Neural crest cell (in vitro differentiated cells): ENCODE measurements at places on chromosomes 3 and 15.

GRCh38 chr15:71121442-71121841 is 6.2 kb downstream of the THSD4 start:
- DNase-seq: no peak

DNA sequence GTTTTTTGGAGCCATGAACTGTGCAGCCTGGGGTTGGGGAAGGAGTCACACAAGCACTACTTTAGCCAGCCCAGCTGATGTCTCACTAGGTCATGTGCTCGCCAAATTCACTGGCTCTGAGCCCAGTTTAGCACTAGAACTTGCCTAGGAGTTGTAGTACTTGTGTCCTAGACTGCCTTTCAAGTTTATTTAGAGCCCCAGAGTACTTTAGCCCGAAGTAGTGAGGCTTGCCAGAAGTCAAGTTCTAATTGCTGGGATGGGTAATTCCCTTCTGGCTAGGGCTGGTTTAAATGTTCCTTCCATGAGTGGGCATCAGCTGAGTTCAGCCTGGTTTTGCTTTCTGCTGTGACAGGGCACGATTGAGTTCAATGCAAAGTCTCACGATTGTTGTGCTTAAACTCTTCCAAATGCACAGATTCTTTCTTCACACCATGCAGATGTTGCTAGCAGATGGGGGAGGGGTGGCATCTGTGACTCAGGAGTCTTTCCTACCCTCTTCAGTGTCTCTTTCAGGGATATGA is 228.2 kb upstream of the ZPLD1 start:
- no peak for DNase-seq

DNA sequence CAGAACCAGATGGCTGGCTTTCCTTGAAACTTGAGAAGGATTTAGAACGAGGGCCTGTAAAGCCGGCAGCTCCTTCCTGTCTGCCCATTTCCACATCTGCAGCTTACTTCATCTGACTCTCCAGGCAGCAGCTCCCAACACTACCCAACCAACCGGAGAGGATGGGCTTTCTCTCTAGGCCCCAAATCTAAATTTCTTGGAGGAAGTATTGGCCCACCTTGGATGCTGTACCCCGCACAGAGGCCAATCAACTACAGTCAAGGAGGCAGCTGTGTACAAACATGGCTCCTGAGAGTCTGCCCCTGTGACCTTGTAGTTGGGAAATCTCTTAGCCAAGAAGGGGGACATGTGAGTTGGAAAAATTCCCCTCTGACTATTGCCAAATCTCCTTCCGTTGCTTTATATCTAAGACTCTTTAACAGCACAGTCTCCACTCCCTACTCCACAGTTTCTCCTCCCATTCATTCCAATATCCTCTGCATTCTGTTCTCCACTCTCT is 8.0 kb upstream of the ACAP2 start:
- no peak for DNase-seq

- DNase-seq: no peak
These were observed 11.2 kb upstream of the SUMF1 start for GRCh38 chr3:4478261-4478660.

DNA sequence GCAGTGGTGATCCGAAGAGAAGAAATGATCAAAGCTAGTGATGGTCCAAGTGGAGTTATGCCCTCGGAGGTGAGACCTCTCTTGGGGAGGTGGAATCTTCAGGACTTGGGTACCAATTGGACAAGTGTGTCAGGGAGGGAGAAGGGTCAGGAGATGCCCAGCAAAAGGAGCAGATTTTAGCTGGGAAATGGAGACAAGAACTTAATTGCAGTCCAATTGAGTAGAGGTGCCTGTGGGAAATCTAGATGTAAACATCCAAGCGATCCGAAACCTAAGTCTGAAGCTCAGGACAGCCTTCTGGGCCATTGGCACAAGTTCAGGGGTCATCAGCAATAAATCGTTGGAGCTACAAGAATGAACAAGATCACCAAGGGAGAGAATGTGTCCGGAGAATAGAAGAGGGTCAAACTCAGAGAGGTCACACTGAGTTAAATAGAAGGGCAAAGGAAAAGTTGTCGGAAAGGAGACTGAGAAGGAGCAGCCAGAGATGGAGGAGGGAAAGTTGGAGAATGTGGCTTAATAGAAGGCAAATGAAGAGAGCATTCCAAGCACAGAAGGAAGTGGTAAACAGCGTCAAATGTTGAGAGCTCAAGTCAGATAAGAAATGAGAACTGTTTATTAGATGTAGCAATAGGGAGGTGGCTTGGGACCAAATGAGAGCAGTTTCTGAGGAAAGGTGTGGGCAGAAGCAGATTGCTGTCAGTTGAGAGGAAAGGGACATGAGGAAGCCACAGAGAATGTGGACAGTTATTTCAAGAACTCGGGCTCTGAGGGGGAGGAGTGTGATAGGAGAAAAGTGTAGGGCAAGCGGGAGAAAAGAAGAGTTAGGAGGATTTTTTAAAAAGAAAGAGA is 64.2 kb upstream of the FNDC3B start:
- no peak for DNase-seq

DNA sequence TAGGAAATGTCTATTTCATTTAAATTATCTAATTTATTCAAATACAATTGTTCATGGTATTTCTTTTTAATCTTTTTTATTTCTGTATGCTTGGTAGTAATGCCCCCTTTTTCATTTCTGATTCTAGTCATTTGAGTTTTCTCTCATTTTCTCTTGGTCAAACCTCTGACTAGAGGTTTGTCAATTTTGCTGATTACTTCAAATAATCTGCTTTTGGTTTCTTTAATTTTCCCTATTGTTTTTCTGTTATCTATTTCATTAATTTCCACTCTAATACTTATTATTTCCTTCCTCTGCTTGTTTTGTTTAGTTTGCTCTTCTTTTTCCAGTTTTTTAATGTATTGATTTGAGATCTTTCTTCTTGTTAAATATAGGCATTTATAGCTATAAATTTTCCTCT is 12.1 kb downstream of the FSD2 start:
- DNase-seq: no peak

DNA sequence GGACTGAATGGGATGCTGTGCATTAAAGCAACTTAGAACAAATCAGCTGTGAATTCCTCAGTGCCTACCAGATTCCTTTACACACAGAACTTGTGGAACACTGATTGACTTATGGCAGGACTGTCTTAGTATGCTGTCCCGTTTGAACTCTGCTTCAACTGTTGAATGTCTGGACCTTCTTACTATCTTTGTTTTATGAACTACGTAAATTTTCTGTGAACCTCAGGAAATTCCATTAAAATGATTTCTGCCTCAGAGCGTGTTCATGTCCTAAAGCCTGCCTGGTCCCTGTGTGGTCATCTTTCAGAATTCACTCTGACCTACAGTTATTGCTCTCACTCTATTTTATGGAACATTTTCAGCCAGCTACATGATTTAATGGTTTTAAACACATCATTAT is 29.4 kb upstream of the FBN1 start:
- no peak for DNase-seq

GRCh38 chr3:64716110-64716710 is 28.4 kb upstream of the ADAMTS9 start:
- DNase-seq: no peak

DNA sequence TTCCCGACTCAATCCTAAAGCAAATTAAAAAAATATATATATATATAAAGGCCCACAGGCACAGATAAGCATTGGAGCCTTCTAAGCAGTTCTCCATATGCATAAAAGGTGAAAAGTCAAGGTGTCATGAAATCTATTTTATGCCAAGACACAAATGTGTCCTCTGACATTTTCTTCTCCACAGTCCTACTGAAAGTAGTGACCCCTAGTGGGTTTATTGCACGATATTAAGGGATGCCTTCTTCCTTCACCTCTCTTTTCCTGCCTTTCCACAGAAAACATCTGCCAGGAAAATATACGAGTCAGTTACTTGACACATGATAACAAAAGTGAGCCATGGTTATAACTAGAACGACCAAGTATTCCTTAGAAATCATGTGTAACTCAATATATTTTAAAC is 303.2 kb downstream of the TIGIT start:
- no peak for DNase-seq

DNA sequence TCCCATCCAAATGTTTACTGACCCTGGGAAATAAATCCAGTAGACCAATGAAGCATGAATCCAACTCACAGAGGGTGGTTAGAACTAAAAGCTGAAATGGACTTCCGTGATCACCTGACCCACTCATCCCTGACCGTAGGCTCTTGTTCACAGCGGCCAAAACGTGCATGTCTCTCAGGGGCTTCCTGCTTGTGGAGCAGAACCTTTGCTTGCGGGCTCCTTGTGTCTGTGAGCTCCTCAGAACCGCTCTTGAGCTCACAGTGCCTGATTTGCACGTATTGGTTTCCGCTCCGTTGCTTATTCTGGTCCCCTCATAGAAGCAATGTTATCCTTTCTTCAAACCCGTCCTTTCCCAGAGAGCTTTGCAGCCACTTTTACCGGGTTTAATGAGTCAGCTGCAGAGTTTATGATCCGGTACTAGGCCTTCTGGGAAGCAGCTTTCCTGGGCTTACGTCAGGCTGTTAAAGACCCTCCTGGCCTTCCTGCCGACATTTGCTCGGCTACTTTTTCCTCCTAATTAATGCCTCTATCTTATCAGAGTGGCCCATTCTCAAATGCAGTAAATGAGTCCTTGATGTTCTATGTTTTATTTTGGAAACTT is 35.4 kb downstream of the LIPC start:
- no peak for DNase-seq

DNA sequence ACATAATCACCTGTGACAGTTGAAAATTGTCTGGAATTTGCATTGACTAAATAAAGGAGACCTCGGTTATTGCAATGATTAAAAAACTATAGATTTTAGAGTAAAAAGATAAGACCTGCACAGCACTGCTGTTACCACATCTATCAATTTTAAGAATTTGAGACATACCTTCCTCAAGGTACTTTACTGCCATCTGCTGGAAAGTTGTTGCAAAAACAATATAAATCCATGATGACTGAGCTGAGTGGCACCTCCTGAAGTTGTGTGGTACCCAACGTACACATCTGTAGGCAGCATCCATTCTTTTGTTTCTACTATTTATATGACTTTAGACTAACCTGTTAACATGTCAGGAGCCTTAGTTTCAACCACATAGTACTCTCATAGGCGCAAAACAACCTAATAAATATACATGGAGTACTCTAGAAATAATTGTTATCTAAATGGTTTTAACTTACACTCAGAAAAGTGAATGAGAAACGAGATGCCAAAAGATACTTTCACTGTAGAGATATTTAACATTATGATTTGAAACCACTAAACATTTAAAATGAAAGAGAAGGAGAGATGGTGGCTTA is 106.7 kb downstream of the GHSR start:
- DNase-seq: no peak
